ENCODE measurements at places on chromosomes 7 and 10.

- DNase-seq = no peak
Measured at GRCh38 chr7:26101361-26102151, 50.4 kb upstream of the NFE2L3 start.

GRCh38 chr7:154942691-154943090 lies 60.2 kb downstream of the PAXIP1 start:
- DNase-seq = no peak

DNA sequence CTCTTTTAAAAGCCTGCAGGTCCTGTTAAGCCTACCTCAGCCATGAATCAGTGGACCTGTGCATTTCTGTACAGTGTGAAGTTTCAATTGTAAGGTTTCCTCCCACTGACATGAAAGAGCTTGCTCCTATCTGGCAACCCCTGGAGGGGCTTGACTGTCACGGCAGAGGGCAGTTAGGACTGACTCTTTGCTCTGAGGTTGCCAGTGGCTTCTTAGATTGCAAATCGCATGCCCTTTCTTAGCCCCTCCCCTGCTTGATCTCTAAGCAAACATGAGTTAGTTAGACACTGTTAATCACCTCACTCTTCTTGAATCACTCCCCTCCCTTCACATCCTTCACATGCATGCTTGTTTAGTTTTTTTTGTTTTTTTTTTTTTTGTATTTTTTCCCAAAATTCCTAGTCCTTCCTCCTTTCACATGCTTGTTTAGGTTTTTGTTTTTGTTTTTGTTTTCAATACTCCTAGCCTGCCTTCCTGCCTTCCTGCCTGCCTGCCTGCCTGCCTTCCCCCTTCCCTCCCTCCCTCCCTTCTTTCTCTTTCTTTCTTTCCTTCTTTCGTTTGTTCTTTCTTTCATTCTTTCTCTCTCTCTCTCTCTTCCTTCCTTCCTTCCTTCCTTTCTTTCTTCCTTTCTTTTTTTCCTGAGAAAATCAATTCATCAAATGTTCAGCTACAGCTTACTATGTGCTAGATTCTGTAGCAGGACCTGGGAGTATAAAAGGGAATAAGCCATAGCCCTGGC lies 6.0 kb upstream of the HIPK2 start:
- no peak for DNase-seq

DNA sequence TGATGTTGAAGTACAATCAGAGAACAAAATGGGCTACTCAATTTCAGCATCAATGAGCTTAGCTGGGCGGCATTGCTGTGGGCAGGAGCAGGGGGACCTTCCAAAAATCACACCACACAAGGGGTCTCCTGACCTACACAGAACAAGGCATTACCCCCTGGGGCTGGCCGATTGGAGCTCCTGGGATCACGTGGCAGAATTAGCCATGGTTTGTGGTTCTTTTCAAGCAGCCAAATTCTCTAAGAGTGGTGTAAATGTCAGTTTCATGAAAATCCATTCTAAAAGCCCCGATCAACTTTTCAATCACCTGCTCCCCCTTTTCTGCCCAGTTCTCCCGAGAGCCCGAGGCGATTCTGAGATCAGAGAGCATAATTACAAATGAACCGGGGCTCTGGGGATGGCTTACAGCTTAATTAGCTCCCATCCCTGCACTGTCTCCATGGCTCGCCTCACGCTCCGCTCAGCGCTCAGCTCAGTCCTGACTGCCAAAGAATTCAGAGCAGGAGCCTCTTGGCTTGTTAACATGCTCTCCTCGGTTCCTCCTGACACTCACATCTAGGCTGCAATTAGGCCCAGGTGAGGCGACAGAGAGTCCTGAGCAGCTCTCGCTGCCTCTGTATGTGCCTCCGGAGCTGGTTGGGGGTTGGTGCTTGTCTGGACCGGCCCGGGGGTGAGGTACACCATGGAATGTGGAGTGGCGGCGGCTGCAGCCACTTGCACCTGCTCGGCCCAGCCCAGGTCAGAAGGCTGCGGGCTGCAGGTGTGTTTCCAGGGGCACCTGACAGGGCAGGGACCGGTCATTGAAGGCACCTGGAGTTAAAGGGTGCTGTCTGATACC lies 111.8 kb downstream of the WDR11 start:
- DNase-seq = no peak

- no peak for DNase-seq
Measured at GRCh38 chr7:3520206-3520605, 219.2 kb downstream of the SDK1 start.

GRCh38 chr10:105243381-105243780 lies 602.3 kb downstream of the SORCS3 start:
- no peak for DNase-seq

GRCh38 chr7:35848725-35849124 lies 47.9 kb downstream of the SEPTIN7 start:
- DNase-seq = no peak

DNA sequence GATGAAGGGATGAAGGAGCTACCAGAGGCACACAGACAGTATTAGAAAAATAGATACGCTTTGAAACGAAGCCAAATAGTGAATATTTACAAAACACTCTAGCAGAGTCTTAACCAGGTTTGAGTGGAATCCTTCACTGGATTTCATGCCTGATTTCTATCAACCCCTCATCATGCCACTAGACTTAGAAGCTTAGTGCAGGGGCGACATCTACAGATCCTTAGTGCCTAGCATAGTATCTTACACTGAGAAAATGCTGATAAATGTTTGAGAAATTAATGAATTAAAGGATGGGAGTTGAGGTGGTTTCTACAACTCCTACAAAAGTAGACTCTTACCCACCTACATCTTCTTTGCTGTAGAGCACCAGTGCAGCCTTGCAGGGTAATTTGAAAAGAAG lies 54.7 kb upstream of the CCNJ start:
- DNase-seq = no peak

DNA sequence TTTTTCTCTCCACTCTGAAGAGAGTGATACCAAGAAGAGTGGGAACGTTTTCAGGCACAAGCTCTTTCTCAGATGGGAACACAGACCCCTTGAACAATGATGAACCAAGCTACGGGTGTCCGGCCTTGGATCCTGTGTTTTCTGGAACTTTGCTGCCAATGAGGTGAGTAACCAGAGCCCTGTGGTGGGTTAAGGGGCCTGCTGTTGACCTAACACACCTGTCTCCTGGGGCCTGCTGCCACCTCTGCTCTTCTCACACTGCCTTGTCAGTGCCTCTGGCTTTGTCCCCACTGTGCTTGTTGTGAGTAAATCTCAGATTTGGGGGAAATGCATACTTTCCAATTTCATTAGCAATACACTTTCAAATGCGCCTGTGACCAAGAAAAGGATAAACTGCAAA lies 1.4 kb upstream of the PKD1L1 start:
- DNase-seq = no peak

DNA sequence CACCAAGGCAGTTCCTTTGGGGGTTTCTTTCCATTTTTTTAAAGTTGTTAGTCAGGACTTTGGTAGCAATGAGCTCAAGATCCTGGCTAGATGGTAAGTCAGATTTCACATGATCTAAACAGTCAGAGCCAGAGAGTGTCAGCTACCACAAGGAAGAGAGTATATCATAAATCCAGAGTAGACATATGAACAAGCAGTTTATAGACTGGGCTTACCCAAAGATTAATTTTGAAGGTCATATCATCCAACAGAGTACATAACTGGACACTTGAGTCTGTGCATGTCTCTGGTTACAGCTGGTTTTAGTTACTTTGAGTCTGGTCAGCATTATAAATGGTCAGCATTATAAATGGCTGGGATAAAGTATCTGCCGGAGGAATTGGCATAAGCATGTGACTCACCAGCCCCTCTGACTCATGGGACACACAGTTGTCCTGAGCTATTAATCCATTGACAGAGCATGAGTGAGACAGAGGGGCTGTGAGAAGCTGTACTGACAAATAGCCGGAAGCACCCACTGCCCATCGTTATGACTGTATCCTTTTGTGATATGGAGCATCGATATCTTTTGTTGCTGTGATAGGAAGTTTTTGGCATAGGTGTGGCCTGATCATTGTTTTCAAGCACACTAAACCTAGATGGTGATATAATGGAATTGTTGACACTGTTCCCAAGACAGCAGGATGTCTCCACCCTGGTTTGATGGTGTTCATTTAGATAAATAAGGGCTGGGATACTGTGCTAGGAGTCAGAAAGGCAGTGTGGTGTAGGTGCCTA lies 19.3 kb downstream of the PPP1R3C start:
- no peak for DNase-seq

DNA sequence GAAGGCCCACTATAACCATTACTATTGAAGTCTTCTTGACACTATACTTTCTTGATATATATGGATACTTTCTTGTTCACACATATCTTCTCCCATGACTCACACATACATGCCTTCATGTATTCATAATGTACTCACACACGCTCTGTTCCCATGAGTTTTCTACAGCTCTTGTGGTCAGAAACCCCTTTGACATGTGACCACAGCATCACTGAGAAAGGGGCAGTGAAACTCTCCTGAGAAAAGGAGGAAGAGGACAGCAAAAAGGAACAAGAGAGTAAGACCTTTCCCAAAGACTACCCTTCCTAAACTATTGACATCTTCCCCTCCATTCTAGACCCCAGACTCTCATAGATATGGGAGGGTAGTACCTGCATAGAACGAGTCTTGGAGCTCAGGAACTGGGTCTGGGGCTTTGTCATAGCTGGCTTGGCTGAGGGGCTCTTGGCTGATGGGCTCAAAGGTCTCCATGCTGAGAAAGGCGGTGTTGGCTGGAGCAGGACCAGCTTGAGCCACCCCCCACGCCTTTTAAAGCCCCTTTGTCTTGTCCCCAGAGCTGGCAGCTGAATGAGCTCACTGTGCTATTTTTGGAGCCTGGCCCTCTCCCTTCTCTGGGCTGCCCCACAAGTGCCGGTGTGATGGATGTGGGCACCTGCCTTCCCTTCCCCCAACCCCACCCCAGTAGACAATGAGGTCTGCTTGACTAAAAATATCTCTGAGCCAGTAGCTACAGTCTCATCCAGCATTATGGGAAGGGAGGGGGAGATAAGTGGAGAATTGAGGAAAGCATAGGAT lies 5.1 kb downstream of the SYNPO2L start:
- DNase-seq = no peak
